Endothelial cell of umbilical vein (primary cell): ENCODE measurements at places on chromosomes 2 and 18.

DNA sequence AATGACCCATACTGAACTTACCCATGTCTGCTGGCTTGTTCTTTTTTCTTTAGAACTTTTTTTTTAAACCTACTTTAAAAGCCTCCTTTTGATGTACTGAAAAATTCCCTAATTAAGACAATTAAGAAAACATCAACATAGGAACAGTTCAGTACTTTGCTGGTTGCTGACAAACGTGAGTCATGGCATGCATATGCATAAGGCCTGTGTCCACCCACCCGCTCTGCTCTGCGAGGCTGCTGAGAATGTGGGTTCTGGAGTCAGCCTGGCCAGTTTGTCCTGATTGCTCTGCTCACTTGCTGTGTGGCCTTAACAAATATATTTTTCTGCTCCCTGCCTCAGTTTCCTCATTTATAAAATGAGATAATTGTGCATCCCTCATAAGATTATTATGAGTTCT, 27.3 kb downstream of the LAMA3 start:
- no peak overlapping the region for H3K4me3 ChIP-seq
- no peak for DNase-seq
- peaks cover 19% of the 10 kb centered on the region for H3K4me1 ChIP-seq
- H3K36me3 ChIP-seq: no peaks in the 10 kb centered on the region
- H3K27me3 ChIP-seq: no peaks in the 10 kb centered on the region

GRCh38 chr18:3305933-3306332, 44.0 kb downstream of the MYL12B start:
- H3K4me1 ChIP-seq: no peaks in the 10 kb centered on the region
- no peaks in the 10 kb centered on the region for H3K36me3 ChIP-seq
- no peak overlapping the region for H3K4me3 ChIP-seq

- no peaks in the 10 kb centered on the region for H3K27me3 ChIP-seq
- H3K4me3 ChIP-seq: no peak overlapping the region
- H3K4me1 ChIP-seq: peaks cover 3% of the 10 kb centered on the region
- DNase-seq: no peak
Measured at GRCh38 chr2:37400041-37400440, 55.6 kb downstream of the QPCT start.

GRCh38 chr2:47227532-47228279, 72.6 kb upstream of the STPG4 start:
- H3K27me3 ChIP-seq: no peaks in the 10 kb centered on the region
- no peak for DNase-seq
- H3K27ac ChIP-seq: no peak overlapping the region

GRCh38 chr2:221402072-221402471, 170.0 kb downstream of the EPHA4 start:
- H3K4me3 ChIP-seq: no peak overlapping the region
- no peaks in the 10 kb centered on the region for H3K4me1 ChIP-seq
- DNase-seq: no peak

GRCh38 chr2:96100893-96101304, 15.5 kb downstream of the ADRA2B start:
- no peak overlapping the region for H3K27ac ChIP-seq
- no peak overlapping the region for H3K4me3 ChIP-seq
- H3K27me3 ChIP-seq: no peaks in the 10 kb centered on the region

DNA sequence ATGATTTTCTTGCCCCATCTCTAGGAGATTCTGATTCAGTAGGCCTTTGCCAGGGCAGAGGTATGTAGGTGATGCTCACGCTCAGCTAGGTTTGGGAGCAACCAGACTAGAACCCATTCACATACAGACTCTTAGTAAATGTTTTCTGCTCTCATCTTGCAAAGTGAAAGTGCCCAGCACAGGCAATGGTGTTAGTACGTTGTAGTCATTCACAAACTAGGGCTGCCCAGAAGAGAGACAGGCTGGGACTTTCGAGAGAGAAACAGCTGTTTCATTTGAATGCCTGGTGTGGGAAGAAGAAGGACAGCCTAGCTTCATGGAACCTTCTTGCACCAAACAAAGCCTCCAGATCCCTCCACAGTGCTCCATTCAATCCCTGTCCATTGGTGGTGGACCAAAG, 19.4 kb downstream of the DDX18 start:
- DNase-seq: no peak
- H3K4me1 ChIP-seq: peaks cover 3% of the 10 kb centered on the region
- H3K27ac ChIP-seq: no peak overlapping the region
- H3K27me3 ChIP-seq: no peaks in the 10 kb centered on the region

DNA sequence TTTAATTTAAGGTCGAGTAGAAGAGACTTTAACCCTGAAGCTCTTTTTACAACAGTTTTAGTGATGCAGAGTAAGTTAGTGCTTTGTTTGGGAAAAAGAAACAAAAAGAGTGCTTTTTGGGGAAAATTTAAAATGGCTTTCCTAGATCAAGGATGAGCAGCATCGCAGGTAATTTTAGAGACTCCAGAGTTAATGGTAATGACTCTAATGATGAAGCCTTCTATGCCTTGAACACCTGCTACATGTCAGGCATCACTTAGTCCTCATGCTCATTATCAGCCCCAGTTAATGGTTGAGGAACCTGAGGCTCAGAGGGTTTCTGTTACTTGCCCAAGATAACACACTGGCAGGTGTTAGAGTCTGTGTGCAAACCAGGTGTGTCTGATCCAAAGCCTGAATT, 167.8 kb downstream of the ACOXL start:
- no peaks in the 10 kb centered on the region for H3K4me1 ChIP-seq
- H3K36me3 ChIP-seq: no peaks in the 10 kb centered on the region
- DNase-seq: no peak
